ENCODE measurements at places on chromosomes 2 and 18. TPM values are rescaled to one million over a fixed set of nuclear protein-coding genes. Genes with fewer than 3 reads are reported as not detected.

- peaks cover 11% of the 10 kb centered on the region for H3K27me3 ChIP-seq
- H3K4me3 ChIP-seq, result no peak overlapping the region
- no peaks in the 10 kb centered on the region for H3K36me3 ChIP-seq
- no peak for DNase-seq
Measured at GRCh38 chr2:131369954-131370353, 6.0 kb upstream of the RAB6D start.

PLB1 gene
- 0.63 TPM for total RNA-seq

GRCh38 chr2:196206804-196207203 is 35.4 kb upstream of the STK17B start:
- peaks cover 36% of the 10 kb centered on the region for H3K4me1 ChIP-seq
- DNase-seq, result no peak
- no peak overlapping the region for H3K27ac ChIP-seq
- no peak overlapping the region for H3K4me3 ChIP-seq
- peaks cover 7% of the 10 kb centered on the region for H3K36me3 ChIP-seq

DNA sequence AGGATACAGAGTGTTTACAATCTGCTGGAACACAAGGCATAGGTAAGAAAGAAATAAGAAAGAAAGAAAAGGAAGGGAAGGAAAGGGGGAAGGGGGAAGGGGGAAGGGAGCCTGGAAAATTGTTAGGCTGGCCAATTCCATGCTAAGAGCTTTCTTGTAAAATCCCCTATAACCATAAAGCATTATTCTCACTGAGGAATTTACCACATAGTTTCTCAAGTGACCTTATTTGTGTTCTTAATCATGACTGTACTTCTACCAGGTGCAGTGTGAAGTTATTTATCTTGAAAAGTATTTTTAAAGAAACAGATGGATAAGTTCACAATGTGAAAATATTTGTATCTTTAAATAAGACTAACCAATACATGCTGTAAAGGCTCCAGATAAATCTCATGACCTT is 39.2 kb upstream of the KIDINS220 start:
- no peak overlapping the region for H3K4me3 ChIP-seq
- no peak overlapping the region for H3K27ac ChIP-seq
- no peak for DNase-seq
- peaks cover 1% of the 10 kb centered on the region for H3K27me3 ChIP-seq
- H3K4me1 ChIP-seq, result no peaks in the 10 kb centered on the region
- H3K36me3 ChIP-seq, result no peaks in the 10 kb centered on the region

MYCN gene
- not detected for total RNA-seq

DNA sequence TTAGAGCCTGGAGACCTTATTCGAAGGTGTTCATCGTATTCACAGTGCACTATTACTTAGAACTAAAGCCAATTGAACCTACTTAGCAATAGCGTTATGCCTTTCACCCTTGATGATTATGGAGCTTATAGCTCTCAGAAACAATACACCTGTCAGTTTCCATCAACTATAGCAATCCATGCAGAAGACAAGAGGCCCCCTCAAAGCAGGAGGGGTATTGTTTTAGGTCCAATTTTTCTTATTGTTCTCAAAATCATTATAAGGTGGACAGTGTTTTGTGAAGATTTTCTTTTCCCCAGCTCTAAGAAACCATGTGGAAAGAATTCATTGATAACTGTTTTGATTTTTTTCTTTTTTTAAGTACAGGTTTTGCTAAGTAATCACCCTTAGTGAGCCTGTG is 135.5 kb downstream of the MEIS1 start:
- H3K27ac ChIP-seq, result no peak overlapping the region
- H3K36me3 ChIP-seq, result no peaks in the 10 kb centered on the region
- H3K27me3 ChIP-seq, result peaks cover 16% of the 10 kb centered on the region
- peaks cover 1% of the 10 kb centered on the region for H3K4me1 ChIP-seq

C2orf80 gene
- total RNA-seq, result not detected

DNA sequence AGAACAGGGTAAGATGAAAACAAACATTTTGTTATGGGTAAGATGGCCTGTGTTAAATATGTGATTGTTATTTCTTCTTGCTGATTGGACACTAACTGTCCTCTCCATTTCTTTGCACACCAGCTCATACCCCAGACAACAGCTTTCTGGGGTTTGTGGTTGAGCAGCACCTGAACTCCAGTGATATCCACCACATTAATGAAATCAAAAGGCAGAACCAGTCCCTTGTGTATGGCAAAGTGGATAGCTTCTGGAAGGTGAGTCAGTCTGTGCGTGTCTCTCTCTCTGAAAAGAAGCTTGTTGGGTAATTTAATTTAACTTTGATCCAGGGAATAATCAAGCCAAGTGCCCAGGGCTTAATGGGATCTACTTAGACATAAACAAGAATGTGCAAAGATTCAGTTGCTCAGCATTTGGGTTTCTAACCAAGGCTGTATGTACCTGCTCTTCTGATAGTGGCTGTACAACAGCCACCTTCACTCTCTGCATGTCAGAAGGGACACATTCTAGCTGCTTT is 108.3 kb downstream of the MGAT5 start:
- DNase-seq, result no peak
- peaks cover 19% of the 10 kb centered on the region for H3K36me3 ChIP-seq
- H3K4me3 ChIP-seq, result no peak overlapping the region
- H3K4me1 ChIP-seq, result peaks cover 7% of the 10 kb centered on the region

DNA sequence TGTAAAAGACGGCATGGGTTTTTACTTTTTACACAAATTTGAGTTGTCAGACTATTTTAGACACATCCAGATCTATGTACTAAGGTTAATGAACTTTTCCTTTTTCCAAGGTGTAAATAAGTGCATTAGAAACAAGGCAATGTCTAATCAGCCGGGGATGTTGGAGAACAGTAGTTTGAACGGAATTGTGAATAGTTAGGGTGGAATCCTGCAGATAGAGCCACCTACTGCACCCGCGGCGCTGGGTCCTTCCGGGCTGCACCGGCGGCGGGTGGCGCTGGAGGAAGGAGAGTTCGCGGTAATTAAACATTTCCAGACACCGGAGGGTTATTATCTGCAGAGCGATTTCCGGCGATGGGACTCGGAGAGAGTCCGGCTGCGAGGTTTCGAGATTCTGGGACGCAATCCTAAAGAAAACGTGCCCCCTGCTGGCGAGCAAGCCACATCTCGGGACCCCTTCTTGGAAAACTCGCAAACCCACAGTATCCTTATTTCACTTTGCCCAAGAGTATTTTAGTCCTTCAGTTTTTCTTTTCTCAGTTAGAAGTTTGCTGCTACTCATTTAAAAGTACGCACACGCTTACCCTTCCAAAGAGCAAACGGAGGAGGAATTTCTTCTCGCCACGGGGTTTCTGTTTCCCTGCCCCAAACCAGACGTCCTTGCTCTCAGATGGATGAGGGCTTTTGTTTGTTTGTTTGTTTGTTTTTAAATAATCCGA is 4.5 kb upstream of the OSR1 start:
- DNase-seq, result peak; percentile 80
- peaks cover 21% of the 10 kb centered on the region for H3K4me1 ChIP-seq
- peaks cover 4% of the 10 kb centered on the region for H3K36me3 ChIP-seq
- H3K27me3 ChIP-seq, result peaks cover 94% of the 10 kb centered on the region
- peak overlapping the region; percentile 94 for H3K4me3 ChIP-seq
- H3K27ac ChIP-seq, result peak overlapping the region; percentile 56

GRCh38 chr18:75868031-75868430 is 440.5 kb upstream of the SMIM21 start:
- H3K27ac ChIP-seq, result no peak overlapping the region
- no peak for DNase-seq
- H3K27me3 ChIP-seq, result no peaks in the 10 kb centered on the region
- H3K36me3 ChIP-seq, result no peaks in the 10 kb centered on the region
- no peak overlapping the region for H3K4me3 ChIP-seq
